ENCODE measurements at places on chromosomes 12 and 14.

DNA sequence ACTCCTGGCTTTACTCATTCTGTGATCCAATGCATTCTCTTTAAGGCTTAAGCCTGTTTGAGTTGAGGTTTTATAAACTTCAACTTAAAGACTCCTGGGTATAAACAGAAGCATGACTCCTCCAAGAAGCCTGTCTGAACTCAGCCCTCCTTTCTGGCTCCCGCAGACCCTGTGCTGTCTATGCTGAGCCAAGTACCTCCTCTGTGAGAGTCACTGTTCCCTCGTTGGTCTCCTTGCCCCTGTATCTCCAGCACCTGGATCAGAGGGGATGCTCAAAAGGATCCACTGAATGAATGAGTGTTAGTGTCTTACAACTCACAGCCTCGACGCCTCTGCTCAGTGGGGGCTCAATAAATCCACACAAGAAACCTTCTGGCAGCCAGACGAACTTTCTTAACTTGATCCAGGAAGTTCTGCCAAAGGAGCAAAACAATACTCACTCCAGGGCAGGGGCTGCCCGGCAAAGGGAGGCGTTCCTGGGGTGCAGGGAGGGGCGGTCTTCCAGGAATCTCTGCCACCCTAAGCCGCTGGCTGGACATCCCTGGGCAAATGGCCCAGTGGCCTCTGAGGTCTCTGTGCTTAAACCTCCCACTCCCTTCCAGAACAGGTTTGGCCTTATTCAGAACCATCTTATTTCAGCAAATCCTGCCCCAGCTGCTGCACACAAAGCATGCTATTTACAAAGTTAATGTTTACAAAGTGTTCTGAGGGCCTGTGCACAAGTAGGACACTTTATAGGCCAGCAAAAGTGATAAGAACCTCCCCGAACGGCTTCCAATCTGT lies 32.9 kb downstream of the MAP1LC3B2 start:
- no peak for DNase-seq

- DNase-seq: no peak
These were observed 138.1 kb downstream of the GPR65 start for GRCh38 chr14:88142997-88143396.

GRCh38 chr12:91142221-91142631 lies 30.9 kb upstream of the LUM start:
- no peak for DNase-seq

- DNase-seq: no peak
These were observed 9.7 kb downstream of the KRT72 start for GRCh38 chr12:52591521-52591920.

DNA sequence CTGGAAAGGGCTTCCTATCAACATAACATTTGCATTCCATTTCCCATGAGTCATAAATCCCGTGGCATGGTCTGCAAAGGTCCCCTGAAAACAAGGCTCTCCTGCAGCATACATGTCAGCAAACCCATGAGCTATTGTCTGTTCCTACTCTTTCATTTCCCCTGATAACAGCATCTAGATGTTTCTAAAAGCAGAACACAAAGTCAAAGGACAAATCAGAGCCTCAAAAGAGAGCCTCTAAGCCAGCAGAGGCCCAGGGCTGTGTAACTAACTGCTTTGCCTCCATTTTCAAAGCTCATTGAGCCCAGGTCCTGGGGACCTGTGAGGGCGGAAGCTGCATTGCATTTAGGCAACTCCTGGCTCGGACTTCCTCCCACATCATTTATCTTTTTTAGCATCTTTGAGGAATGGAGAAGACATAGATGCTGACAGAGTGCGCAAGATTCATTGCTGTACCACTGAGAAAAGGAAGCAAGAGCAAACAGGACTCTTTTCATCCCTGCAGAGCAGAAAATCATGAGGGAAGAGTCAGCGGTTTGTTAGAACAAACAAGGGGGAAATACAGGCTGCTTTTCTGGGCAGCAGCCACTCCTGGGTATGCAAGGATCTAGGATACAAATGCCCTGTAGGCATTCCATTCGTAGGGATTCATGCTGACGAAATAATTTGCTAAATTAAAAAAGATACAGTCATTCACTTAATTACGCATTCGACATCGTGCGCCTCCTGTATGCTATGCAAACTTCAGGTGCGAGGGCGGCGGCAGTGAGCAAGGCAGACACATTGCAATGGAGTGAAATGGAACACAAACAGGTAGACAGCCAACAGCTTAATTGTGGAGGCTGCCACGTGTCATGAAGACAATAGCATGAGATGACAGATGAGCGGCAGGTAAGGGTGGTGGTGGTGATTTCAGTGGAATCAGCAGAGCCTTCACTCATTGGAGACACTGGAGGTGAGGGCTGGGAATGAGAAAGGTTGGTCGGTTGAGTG lies 131.0 kb downstream of the TMEM132D start:
- no peak for DNase-seq

- no peak for DNase-seq
These were observed 209.2 kb downstream of the C12orf75 start for GRCh38 chr12:105539735-105540134.

DNA sequence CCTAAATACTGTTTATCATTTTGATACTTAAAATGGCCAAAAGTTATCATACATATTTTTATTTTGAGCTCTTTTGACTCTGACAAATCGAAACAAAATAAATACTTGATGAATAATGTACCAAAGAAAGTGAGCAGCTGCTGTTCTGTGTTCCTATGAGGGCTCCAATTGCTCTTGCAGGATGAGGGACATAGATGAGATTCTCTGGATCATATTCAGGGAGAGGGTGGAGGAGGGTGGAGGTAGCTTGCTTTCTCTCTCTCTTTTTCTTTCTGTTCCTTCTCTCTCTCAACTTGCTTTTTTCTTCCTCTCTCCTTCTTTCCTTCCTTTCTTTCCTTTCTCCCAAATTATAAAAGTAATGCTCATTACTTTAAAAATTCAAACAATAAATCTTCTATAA lies 8.9 kb upstream of the MYH7 start:
- DNase-seq: no peak

GRCh38 chr14:33335366-33335765 lies 396.7 kb downstream of the NPAS3 start:
- DNase-seq: no peak

DNA sequence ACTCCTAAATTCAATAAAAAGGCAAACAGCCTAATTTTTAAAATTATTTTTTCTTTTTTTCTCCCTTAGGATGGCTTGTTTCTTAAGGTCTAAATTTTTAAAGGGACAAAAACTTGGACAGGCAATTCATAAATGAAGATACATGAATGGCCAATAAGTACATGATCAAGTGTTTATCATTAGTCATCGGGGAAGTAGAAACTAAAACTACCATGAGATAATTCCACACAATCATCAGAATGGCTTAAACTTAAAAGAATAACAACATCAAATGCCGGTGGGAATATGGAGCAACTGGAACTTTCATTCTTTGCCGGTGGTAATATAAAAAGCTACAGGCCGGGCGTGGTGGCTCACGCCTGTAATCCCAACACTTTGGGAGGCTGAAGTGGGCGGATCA lies 29.1 kb downstream of the MOK start:
- no peak for DNase-seq

- DNase-seq: no peak
These were observed 77.2 kb upstream of the EGLN3 start for GRCh38 chr14:34027990-34028495.

DNA sequence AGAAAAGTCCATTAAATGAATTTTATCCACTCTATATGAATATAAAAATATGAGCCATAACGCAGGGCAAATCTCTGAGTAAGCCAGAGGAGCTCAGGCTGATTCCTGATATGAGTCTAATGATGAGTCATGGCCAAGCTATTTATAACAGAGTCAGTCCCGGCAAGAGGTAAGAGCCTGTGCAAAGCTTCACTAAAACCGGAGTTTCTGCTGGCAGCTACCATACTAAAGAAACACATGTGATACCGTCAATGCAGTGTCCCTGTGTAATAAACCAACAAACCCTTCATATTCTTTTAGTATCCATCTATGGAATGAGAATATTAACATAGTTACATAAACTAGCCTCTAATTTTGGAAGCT lies 319.4 kb downstream of the KCNC2 start:
- DNase-seq: no peak

- DNase-seq: no peak
These were observed 139.1 kb downstream of the TMTC1 start for GRCh38 chr12:29644536-29645162.

DNA sequence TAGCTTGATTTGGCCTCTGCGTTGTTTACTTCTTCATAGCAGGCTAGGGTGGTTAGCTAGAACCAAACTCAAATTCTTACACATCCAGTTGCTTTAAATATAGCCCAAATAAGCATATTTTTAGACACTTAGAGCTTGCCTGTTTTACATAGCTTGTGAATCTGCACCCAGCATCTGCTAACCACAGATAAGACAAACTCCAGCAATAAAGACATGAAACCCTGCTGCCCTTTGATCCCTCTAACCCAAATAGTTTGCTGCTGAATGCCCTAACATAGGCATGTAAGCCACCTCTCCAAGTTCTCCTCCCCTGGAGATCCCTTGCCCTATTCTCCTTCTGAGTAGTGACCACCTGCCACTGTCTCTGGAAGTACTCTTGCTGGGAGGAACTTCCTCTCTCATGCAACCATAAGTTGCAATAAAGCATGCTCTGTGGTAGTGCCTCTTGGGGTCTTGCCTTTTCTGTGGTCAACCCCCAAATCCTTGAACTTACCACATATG lies 185.6 kb downstream of the TMEM117 start:
- no peak for DNase-seq

DNA sequence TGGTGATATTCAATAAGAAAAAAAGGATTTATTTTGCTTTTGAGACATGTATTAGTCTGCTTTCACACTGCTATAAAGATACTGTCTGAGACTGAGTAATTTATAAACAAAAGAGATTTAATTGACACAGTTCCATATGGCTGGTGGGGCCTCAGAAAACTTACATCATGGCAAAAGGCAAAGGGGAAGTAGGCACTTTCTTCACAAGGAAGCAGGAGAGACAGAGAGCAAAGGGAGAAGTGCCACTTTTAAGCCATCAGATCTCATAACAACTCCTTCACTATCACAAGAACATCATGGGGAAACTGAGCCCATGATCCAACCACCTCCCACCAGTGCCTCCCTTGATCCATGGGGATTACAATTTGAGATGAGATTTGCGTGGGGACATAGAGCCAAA lies 43.9 kb downstream of the BHLHE41 start:
- no peak for DNase-seq
